Smooth muscle cell of trachea (primary cell): ENCODE measurements at places on chromosomes 12 and 14. TPM values are rescaled to one million over a fixed set of nuclear protein-coding genes. Genes with fewer than 3 reads are reported as not detected.

TAS2R8 gene
- 0.29 TPM in 1 of 2 replicates, not detected in the other for total RNA-seq

ESPL1 gene
- total RNA-seq, result 3.1 and 14.1 TPM in 2 replicates

HEBP1 gene
- 29.4 and 29.8 TPM in 2 replicates for total RNA-seq

L2HGDH gene
- 5.6 and 7.4 TPM in 2 replicates for total RNA-seq

FAM181A gene
- not detected in 2 replicates for total RNA-seq

STAC3 gene
- 1.3 TPM in 1 of 2 replicates, not detected in the other for total RNA-seq

DLGAP5 gene
- 2.3 and 66.5 TPM in 2 replicates for total RNA-seq

OR4E2 gene
- not detected in 2 replicates for total RNA-seq

IKZF4 gene
- total RNA-seq, result 1.2 and 1.7 TPM in 2 replicates

PIWIL1 gene
- 0.17 TPM in 1 of 2 replicates, not detected in the other for total RNA-seq

NUDT14 gene
- 8.3 and 13.8 TPM in 2 replicates for total RNA-seq

NELL2 gene
- not detected in 2 replicates for total RNA-seq
